ENCODE measurements at places on chromosomes 6 and 20.

GRCh38 chr6:1362643-1363042, 26.7 kb upstream of the FOXF2 start:
- no peak for DNase-seq

DNA sequence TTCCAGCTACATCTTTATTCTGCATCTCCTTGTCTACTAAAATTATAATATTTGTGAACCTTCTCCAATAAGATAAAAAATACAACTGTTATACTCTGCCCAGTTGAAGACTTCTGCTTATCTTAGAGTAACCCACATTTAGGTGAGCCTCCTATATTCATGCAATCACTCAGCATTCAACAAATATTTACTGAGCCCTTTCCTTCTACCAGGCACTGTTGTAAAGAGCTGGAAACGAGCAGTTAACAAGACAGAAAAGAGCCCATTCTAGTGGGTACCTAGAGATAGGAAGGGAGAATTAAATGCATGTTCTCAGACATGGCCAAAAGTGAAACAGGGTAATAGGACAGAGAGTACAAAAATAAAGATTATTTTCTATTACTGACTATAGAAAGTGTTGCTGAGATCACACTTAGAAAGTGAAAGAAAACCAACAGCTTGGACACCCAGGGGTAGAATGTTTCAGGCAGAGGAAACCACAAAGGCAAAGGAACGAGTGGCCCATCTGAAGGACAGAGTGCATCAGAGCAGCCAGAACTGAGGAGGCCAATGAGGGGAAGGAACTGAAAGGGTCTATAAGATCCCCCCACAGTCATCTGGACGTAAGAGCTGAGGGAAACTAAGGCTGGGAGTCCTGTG, 50.8 kb upstream of the SMLR1 start:
- DNase-seq, result no peak

- DNase-seq, result no peak
Measured at GRCh38 chr20:36663031-36663430, 17.0 kb upstream of the SLA2 start.

DNA sequence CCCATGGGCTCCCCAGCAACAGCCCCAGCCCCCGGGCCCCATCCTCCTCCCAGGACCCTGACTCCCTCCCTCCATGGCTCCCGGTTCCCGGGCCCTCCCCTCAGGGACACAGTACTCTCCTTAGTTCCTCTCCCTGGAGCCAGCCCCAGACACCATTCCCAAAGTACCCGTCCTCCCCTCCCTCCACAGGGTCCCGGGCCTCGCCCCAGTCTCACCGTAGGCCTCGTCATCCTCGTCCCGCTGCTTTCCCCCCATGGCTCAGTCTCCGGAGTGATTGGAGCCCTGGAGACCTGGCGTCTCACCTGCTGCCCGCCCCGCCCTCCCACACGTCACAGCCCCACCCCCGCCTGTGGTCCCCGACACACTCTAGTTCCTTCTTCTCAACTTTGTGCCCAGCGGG, at the start of gene SLC44A4:
Gene SLC44A4, minus strand, starts transcription at position 272 of the 400 bp plus-strand sequence. Its CDS starts 17 bp downstream, at position 255.
- DNase-seq, result no peak

GRCh38 chr6:140988780-140989179, 1143.9 kb upstream of the GJE1 start:
- no peak for DNase-seq

DNA sequence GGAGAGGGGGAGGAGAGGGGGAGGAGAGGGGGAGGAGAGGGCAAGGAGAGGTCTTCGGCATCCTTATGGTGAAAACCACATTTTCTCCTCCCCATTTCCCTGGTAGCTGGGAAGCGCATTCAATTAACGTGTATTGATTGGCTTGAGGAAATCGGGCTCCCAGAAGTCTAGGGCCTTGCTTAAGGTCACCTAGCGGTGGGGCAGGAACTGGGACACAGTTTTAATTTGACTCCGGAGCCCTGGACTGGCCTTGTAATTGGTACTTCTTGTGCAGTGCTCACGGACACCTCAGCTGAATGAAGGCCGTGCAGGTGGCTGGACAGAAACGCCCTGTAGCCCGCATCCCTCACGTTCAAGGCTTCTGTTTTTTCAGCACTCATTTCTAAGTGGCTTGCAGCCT, 42.8 kb downstream of the CTCFL start:
- DNase-seq, result no peak

DNA sequence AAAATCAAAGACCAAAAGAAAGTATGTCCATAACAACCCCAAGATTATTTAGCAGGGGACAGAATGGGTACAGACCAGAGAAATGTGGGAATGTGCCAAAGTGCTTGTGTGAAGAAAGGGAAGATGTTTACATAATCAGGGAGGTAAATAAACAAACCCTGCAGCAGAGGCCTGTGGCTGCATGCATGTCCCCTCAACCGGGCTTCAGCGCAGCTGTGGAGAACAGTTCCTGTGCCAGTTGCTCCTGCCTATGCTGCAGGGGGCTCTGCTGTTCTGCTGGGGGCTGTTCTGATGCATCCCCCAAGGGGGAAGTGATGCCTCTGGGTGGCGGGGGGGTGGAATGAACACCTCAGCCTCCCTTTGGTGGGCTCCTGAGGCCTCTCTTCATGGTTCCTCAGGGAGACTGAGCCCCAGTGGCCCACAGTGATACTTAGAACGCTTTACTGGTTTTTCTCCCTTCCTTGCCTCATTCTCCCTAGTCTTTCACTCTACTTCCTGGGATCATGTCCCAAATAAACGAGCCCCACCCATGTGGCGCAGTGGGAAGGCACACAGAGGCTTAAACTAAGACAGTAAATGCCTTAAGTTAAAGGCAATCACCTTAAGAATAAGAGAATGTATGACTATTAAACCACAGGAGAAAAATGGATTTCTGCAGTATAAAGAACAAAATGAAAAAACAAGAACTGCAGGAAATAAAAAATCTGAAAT, 23.0 kb downstream of the RAB23 start:
- no peak for DNase-seq

- DNase-seq, result no peak
Measured at GRCh38 chr6:2125158-2125557, 120.2 kb downstream of the GMDS start.

DNA sequence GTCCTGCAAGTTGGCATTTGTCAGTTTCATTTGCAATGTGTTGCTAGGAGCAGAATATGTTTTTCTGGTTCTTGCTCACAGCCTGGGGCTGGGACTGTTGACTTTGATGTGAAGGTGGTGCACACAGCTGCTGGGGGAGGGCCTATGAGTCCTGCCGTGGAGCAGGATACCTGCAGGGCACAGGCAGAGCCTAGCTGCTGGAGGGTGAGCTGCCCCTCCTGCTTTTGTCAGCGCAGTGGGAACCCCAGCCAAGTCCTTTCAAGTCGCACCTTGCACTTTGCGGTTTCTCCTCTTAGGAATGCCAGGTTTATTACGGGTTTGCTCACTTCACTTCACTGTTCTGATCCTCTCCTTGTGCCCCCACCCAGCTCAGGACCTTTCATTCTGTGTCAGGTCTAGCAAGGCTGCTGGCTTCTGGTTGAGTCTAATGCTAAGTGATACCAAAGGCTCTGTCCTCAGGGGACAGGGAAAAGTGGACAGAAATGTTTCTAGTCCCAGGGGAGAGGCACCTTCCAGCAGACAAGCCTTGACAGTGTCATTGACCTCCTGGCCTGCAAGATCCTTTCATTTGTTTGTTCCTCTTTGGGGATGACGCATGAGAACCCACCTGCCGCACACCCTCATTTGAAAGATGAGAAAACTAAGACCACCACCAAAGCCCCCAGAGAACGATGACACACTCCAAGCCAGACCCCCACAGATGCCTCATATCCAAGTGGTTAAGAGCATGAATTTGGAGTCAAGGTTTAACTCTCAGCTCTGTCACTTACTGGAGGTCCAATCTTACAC, 2.7 kb upstream of the SPO11 start:
- no peak for DNase-seq

DNA sequence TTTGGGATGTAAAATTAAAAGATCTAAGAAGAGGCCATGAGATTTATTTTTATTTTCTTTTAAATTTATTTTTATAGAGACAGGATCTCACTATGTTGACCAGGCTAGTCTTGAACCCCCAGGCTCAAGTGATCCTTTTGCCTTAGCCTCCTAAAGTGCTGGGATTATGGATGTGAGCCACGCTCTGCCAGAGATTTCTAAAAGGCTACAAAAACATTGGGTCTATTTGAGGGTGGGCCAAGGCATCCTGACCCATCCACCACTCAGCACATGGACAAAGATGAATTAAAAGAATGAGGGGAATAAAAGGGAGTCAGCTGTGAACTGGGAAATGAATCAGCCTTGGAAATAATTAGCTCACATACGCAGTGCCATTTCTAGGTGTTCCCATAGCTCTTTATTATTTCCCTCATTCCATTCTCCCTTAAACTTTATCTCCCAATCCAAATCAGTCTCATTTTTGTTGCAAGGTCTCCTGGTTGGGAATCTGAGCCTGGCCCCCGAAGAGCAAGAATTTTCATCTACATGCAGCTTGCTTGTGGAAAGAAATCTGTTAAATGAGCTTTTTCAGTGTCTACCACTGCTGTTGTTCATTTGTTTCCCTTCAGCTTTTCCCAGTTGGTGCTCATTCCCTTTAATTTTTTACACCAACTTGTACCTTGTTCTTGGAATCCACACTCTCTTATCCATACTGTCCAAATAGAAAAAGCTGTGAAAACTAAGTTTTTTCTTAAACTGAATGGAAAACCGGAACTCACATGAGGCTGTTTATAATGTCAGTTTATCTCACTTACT, 66.9 kb downstream of the MKKS start:
- no peak for DNase-seq

- DNase-seq, result no peak
Measured at GRCh38 chr20:1895674-1896483, 672 bp downstream of the SIRPA start.

DNA sequence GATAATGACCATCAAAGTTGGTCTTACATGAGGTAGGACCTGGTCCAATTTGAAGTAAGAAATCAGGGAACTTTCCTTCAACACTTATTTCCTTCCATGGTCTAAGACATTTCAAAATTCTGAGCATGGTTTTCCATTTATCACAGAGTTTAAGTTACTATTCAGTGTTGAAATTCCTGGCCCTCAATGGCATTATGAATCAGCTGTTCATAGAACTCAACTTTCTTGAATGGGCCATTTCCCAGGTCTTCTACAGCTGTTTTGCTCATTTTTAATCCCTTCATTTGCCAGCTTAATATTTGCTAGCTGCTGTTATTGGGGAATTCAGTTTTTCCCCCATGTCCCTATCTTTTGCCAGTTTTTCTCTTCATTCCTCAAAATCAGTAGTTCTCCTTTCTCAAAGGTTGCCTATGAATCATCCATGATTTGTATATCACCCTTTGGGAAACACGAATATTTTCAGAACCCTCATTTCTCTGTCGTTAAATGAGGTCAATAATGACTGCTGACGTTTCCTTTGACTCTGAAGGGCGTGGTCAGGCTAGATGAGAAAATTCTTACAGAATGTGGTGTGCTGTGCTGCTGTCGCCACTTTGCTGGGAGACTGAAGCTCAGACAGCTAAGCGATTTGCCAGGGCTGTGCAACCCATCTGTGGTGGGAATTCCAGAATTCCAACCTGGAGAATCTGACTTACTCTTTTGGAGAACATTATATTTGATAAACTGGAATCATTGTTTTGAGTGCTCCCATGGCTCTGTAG, 216.5 kb upstream of the FLRT3 start:
- no peak for DNase-seq

GRCh38 chr6:97645757-97646156, 362.7 kb upstream of the MMS22L start:
- no peak for DNase-seq

DNA sequence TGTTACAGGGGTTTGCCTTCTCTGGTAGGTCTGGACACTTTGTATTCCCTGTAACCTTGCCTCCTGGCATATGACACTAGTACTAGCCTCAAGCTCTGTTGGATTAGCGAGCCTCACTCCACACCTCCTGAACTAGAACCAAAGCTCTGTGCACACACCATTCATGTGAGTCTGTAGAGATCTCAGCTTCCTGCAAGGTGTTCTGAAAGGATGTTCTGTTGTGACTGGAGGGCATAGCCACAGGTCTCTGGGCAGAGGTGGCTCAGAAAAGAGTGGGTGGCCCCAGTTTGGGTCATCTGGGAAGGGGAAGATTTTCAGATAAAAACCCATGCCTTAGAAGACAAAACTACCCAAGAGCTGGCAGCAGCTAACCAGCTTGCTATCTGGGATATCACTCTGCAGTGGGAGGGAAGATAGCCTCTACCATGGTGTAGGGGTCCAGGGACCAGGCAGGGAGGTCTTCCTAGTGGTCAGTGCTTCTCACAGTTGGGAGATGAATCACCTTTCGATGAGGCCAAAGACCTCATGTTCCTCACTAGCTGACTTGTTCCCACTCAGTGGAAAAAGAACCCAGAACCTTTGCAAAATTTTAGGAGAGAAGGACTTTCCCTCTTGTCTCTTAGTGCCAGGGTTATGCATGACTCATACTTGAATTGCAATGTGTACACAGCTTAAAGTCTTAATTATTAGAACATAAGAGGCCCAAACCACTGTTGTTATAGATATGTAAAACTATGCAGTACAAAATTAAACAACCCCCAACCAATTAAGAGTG, 41.4 kb downstream of the HLA-F start:
- DNase-seq, result no peak

GRCh38 chr20:38855356-38855755, 49.9 kb downstream of the PPP1R16B start:
- no peak for DNase-seq

DNA sequence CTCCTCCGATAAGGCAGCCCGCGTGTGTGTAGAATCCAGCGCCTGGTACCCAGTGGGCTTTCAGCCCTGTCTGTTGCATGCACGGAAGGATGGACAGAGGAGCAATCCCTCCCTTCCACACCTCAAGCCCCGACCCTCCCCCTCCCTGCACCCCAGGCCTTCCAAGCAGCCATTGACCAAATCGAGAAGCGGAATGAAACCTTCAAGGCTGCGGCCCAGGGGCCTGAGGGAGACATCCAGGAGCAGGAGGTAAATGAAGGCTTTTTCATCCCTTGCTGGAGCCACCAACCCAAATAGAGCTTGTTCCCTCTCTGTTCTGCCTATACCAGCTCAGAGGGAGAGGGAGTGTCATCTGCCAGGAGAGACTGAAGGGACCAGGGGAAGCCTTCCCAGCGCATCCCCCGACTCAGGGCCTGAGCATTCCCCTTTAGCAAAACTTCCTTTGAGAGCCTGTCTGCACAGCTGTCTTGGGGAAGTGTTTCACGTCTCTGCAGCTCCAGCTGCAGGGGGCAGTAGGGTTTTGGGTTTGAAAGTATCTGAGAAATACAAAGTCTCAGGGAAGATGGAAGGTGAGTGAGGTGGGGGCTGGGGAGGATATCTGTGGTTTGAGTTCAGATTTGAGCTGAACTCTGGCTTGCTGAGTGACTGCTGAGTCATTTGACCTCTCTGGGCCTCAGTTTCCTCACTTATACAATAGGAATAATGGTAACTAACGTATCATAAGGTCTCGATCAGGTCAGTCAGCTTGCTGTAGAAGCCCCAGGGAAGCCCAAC, 16.1 kb downstream of the FGD2 start:
- no peak for DNase-seq

- no peak for DNase-seq
Measured at GRCh38 chr6:127900935-127901334, at the start of gene THEMIS. TSS of gene THEMIS (minus strand) at chr6:127901058. CDS start at chr6:127900932, 126 bp downstream.

DNA sequence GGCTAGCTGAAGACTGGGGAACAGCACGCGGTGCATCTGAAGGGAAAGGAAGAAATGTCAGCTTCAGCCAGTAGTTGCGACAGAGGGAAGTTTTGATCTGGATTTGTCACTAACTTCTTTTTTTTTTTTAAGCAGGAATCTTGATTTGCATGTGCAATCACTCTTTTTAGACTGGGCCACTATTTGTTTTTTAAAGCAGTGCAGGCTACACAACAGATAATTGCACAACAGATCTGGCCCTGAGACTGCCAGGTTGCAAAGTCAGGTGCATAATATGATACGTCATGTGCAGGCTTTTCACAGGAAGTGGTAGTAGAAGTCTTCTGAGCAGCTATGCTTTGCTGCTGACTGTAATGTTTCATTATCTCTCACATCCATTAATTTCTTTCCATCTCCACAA, 13.5 kb downstream of the PFDN4 start:
- DNase-seq, result no peak

GRCh38 chr6:85436411-85436810, 13.5 kb upstream of the NT5E start:
- DNase-seq, result no peak
